ENCODE measurements at places on chromosomes 2 and 18. TPM values are rescaled to one million over a fixed set of nuclear protein-coding genes. Genes with fewer than 3 reads are reported as not detected.

DNA sequence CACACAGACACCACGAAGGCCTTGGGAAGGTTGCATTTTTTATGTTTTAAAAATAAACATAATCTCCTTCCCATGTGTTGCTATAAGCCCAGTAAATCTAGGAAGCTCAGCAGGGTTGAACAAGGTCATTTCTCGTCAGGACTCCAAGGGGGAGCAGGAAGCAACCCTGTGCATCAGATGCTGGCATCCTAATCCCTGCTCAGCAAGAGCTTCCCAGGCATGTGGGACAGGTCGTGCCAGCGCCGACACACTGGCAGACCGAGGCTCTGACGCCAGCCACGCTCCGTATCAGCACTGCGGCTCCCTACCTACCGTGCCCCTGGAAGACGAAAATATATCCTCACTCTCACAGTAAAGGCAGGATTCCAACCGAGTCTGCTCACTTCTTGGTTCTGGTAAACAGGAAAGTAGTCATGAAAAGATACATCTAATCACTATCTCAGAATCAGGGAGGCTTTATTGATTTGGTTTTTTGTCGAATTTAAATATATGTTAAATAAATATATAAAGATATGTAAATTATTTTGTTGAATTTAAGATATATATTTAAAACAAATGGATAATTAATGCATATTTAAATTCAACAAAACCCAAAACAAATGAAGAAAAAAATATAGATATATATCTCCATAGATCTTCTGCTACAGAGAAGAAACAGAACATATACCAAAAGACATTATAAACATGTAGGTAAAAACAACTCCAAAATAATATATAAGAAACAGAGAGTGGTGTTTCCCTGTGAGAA lies 61.4 kb downstream of the TXNL1 start:
- no peaks in the 10 kb centered on the region for H3K36me3 ChIP-seq
- no peak overlapping the region for H3K4me3 ChIP-seq
- no peaks in the 10 kb centered on the region for H3K27me3 ChIP-seq
- peak; percentile 19 for DNase-seq
- H3K27ac ChIP-seq = no peak overlapping the region

GRCh38 chr18:76491473-76491775 lies 3.6 kb downstream of the ZNF516 start:
- peaks cover 17% of the 10 kb centered on the region for H3K4me1 ChIP-seq
- DNase-seq = peak; percentile 68
- peak overlapping the region; percentile 81 for H3K4me3 ChIP-seq
- H3K27ac ChIP-seq = peak overlapping the region; percentile 75

GRCh38 chr2:41668529-41668928 lies 379.3 kb upstream of the PKDCC start:
- H3K27me3 ChIP-seq = no peaks in the 10 kb centered on the region
- H3K36me3 ChIP-seq = no peaks in the 10 kb centered on the region
- H3K4me3 ChIP-seq = no peak overlapping the region

DNA sequence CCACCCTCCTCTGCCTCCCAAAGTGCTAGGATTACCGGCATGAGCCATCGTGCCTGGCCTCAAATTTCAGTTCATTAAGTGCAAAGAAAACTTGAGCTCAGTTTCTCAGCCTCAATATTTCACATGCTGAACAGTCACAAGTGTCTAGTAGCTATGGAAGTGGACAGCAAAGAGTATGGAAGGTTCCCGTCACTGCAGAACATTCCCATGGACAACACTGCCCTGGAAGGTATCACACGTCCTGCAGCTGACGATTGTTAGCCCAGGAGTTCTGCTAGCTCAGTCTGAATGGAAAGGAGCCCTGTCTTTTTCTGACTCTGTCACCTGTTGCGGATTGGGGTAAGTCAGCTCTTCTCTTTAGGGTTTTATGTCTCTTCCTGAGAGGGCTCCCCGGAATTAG lies 86.2 kb upstream of the PTPRM start:
- H3K36me3 ChIP-seq = no peaks in the 10 kb centered on the region
- peaks cover 3% of the 10 kb centered on the region for H3K27me3 ChIP-seq

- H3K36me3 ChIP-seq = no peaks in the 10 kb centered on the region
- no peak overlapping the region for H3K4me3 ChIP-seq
- peaks cover 17% of the 10 kb centered on the region for H3K27me3 ChIP-seq
- H3K27ac ChIP-seq = no peak overlapping the region
- H3K4me1 ChIP-seq = 0 out of 2 replicates have a peak, but pooled peaks cover 2% of the 10 kb centered on the region
These were observed 73.8 kb downstream of the HRH4 start for GRCh38 chr18:24534271-24534670.

- no peak overlapping the region for H3K4me3 ChIP-seq
- DNase-seq = peak; percentile 68
These were observed 97.7 kb downstream of the CDC42EP3 start for GRCh38 chr2:37573451-37574388.

GRCh38 chr2:192159736-192160135 lies 35.0 kb downstream of the TMEFF2 start:
- H3K27me3 ChIP-seq = no peaks in the 10 kb centered on the region
- no peak overlapping the region for H3K27ac ChIP-seq
- no peaks in the 10 kb centered on the region for H3K36me3 ChIP-seq
- no peaks in the 10 kb centered on the region for H3K4me1 ChIP-seq

DNA sequence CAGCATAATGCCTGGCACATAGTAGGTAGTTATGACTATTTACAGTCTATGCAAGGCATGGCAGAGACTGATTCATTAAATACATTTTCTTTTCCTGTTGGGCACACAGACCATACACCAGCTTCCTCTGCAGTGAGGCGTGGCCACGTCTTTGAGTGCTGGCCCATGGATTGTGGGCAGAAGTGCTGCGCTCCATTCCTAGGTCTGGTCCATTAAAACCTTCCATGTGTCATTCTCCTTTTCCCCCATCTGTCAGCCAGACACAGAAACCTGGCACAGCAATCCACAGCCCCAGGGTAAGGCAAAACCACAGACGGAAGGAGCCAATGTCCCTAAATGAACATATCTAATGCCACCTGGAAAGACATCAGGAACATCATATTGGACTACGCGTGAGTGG lies 141.9 kb downstream of the TTC32 start:
- no peak overlapping the region for H3K27ac ChIP-seq
- no peaks in the 10 kb centered on the region for H3K27me3 ChIP-seq
- H3K4me1 ChIP-seq = peaks cover 9% of the 10 kb centered on the region
- no peak overlapping the region for H3K4me3 ChIP-seq

DNA sequence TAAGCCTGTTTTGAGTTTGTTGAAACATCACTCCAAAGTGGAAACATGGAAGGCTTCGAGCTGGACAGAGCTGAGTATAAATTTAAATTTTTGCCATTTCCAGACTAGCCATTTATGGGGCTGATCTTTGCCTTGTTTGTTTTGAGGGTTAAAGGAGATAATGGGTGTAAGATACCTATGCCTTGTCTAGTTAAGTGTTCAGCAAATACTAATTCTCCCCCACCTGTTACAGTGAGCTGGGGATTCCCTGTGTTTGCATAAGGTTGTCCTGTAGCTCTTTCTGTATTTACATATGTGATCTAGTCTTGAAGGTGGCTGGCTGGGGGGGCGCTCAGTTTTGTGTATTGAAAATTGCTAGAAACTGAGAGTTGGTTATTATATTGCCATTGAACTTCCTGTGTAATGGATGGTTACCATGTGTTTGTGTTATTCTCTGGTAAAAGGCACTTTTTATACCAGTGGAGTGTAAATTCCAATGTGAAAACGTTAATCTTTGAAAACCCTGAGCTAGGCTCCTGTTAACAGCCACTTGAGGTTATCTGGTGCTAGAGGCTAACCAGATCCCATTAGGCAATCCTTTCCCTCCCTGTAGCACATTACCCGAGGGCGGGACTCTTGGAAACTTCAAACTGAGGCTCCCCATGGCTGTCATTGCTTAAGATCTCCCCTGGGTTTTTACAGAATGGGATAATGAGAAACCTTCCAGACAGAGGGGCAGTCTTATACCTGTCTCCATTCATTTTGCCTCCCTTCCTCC lies 26.7 kb downstream of the TANC1 start:
- H3K4me3 ChIP-seq = no peak overlapping the region
- DNase-seq = no peak
- H3K27me3 ChIP-seq = no peaks in the 10 kb centered on the region
- peaks cover 23% of the 10 kb centered on the region for H3K4me1 ChIP-seq
- no peaks in the 10 kb centered on the region for H3K36me3 ChIP-seq

DNA sequence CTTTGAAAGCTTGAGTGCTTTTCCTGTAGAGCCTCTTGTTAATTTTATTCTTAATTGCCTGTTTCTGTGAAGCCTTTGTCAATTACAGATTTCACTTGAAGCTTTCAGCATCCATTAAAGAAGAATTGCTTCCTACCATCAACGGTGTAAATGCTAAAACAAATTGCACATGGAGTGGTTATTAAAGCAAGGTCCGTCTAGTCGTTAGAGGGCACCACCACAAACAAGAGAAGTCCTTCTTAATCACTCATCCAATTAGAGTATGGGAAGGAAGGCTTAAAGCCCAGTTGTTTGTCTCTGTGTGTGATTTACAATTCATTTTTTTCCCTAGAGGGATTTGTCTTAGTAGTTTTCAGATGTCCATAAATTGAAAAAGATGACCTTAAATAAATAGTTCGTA lies 1.6 kb downstream of the KCNJ3 start:
- H3K27me3 ChIP-seq = no peaks in the 10 kb centered on the region
- H3K27ac ChIP-seq = no peak overlapping the region
- no peak for DNase-seq
- H3K36me3 ChIP-seq = no peaks in the 10 kb centered on the region
- no peaks in the 10 kb centered on the region for H3K4me1 ChIP-seq
- no peak overlapping the region for H3K4me3 ChIP-seq

SPP2 gene
- total RNA-seq = not detected

PID1 gene
- total RNA-seq = 0.83 TPM

GALNT5 gene
- total RNA-seq = 73.6 TPM

ERFE gene
- 0.56 TPM for total RNA-seq

PDE1A gene
- 0.90 TPM for total RNA-seq

ZNF892 gene
- total RNA-seq = 2.7 TPM

UPP2 gene
- total RNA-seq = not detected

All from IMR-90 (cell line).